ENCODE measurements at places on chromosomes 13 and 19.

DNA sequence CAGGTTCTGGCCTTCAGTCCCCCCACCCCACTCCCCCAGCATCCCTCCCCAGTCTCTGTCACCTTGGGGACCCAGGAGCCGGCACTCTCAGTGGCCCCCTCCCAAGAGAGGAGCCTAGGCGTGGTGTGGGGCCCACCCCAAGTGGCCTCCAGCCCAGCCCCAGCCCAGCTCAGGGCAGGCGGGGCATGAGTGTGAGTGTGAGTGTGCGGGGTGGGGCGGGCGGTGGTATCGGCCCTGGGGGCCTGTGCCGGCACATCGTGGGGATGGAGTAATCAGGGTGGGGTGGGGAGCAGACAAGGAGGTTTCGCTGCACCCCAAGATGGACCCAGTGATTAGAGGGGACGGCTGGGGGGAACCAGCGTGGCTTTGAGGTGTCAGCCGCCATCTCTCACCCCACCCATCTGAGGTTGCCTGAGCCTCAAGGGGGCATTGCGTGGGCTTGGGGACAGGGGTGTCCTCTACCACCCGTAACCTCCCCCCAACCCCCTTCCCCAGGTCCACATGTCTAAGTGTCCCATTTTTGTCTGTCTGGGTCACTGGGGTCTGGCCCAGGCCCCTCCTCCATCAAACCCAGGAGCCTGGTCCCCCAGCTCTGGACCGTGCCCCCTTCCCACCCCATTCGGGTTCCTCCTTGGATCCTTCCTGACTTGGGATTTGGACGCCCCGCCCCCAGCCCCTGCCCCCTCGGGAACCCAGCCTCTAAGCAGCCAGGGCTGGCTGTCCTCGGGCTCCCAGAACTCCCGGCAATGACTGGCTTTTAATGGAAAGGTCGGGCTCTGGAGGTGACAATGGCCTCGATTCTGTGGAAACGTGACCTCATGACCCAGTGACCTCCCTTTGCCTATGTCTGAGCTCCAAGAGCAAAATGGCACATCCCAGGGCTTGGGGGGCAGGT lies 6.9 kb upstream of the SULT2B1 start:
- DNase-seq = no peak

DNA sequence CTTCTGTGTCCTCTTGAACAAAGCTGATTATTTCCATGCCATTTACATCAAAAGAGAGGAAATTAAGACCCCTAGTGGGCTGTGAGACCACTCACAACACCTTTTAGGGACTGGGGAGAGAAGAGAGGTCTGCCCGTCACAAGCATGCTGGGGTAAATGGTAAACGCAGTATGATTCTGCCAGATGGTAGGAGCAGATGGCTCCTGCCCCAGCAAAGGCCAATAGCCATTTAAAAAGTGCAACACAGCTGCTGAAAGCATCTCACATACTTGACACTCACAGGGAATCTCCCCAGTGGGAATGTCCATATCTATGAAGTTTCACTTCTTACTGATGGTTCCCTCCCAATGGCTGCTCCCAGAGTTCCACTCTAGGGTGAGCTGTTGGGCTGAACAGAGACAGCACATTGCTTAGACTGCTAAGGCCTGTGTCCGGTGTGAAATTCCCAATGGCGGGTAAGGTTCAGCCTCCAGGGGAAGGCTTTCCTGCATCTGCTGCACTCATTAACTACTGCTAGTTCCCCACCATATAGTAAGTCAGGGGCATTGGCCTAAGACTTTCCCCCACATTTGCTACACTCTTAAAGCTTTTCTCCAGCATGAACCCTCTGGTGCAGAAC lies 7.4 kb downstream of the ZNF671 start:
- no peak for DNase-seq

DNA sequence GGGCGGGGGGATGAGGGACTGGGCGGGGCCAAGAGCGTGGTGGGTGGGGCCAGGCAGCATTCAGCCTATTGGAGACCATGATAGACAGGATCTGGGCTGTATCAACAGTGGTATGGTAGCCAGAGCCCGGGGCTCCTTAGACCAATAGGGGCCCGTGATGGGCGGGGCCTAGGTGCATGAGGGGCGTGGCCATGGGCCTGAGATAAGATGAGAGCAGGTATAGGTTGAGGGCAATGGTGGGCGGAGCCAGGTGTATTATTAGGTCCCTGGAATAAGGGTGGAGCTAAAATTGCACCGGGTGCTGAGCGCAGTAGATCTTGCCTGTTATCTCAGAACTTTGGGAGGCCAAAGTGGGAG lies 5.3 kb downstream of the ABCA7 start:
- DNase-seq = no peak

DNA sequence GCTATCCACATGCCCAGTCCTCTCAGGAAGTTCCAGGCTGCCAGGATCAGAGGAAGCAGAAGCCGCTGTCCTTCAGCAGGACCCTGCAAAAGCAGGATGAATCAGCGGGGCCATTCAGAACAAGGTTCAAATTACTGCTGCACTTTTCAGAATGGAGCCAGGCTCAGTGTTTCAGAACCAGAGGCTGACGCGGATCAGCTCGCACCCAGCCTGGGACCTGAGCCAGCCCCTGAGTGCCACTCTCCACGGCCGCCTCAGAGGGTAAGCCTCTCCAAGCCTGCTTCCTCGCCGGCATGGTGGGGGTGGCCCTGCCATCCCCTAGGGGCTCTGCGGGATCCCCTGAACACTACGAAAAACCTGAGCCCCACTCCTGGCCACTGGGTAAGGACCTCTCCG lies 24.7 kb downstream of the RASA3 start:
- peak; percentile 27 for DNase-seq

GRCh38 chr13:30421093-30422053 lies 920 bp upstream of the UBE2L5 start:
- DNase-seq = peak; percentile 50

- no peak for DNase-seq
Measured at GRCh38 chr13:72527333-72527732, 200.1 kb downstream of the MZT1 start.

DNA sequence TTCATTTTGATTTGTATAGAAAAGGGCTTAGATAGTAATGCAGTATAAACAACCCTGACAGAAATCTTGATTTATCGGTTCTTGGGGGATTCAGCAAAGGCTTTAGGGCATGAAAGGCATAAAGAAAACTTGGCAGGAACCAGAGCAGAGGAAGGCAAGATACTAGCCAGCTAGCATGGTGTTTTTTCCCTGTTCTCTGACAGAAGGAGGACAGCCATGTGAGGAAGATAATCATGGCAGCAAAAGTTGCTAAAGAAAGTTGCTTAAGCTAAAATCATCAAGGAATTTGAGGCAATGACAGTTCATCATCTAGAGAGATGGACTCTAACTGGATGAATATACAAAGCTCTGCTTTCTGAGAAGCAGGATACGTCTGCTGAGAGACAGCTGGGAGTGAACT lies 294.1 kb downstream of the KCNRG start:
- no peak for DNase-seq

GRCh38 chr19:1042689-1043511 lies 3.0 kb downstream of the ABCA7 start:
- DNase-seq = no peak

DNA sequence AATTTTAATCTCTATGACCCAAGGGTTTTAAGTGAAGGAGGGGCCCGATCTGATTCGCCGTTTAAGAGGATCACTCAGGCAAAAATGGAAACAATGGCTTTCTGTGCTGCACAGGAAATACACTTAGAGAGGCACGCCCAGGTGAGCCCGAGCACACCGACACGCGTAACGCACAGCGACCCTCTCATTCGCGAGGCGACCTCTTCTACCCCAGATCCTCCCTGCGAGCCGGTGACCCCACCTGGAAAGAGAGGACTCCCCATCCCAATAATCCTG lies 216 bp downstream of the SH2D3A start:
- no peak for DNase-seq

- no peak for DNase-seq
Measured at GRCh38 chr19:12779162-12779993, 4.0 kb upstream of the HOOK2 start.

GRCh38 chr13:49060678-49061387 lies 85.1 kb downstream of the FNDC3A start:
- no peak for DNase-seq

DNA sequence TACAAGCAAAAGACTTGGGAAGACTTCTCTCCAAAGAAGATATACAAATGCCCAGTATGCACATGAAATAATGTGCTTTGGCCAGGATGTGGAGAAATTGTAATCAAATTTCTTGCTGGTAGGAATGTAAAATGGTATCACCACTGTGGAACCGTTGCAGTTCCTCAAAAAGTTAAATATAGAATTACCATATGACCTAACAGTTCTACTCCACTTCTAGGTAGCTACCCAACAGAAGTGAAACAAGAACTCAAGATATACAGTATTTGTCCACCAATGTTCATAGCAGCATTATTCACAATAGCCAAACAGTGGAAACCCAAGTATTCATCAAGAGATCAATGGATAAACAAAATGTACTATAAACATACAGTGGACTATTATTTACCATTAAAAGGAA lies 95.0 kb upstream of the KLF5 start:
- no peak for DNase-seq

DNA sequence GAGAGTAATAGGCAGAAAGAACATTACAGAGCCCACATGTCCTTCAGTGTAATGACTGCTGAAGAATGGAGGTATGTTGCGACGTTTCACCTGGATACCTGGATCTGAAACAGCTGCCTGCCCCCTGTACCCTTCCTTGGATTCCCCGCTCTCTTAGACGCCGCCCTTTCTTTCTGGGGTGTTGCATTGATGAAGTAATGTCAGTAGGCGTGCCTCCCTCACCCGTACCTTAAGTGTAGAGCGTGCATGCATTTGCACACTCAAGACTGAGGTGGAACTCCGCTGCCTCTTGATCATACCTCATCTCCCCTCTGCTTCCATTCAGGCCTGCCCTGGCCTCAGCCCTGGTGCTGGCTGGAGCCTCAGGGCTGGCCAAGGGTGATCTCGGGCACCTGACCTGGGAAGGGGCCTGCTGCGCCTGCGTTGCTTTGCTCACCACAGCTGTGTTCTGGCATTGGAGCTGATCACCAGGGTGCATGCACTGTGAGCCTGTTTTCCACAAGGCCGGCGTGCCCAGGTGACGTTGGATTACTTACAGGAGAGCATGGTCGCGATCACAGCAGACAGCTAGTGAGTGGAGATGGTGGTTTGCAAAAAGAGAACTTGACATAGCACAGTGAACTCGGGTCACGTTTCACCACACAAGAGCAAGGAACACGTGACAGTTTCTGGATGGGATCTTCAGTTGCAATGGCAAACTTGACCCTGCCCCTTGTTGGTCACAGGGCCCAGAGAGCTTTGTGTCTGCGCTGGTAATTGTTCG lies 99.0 kb downstream of the ARHGEF7 start:
- DNase-seq = no peak

DNA sequence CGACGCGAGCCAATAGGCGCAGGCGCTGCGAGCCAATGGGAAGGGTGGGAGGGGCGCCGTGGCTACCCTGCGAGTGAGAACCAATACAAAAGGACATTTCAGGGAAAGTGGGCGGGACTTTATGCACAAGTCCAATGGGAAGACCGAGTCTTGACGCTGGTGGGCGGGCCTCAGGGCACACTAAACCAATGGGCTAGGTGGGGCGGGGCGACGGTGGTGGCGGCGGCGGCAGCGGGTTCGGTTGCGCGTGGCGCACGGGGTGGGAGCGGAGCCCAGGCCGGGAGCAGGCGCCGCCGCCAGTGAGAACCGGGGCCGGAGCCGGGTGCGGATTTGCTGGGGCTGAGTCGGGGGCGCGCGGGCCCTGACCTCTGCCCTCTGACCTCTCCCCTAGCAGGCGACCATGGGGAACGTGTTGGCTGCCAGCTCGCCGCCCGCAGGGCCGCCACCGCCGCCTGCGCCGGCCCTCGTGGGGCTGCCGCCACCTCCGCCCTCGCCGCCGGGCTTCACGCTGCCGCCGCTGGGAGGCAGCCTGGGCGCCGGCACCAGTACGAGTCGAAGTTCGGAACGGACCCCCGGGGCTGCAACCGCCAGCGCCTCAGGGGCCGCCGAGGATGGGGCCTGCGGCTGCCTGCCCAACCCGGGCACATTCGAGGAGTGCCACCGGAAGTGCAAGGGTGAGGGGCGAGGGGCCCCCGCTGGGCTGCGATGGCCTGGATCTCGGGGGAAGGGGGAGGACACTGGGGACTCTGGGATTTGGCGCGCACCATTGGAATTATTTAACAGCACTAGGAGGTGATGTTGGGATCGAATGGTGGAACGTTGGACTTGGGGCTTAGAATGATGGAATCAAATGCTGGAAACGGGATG lies at the start of gene TOMM40:
Gene TOMM40 (plus strand): TSS at position 239 of the 867 bp plus-strand sequence. CDS start 162 bp downstream, at position 401.
- peak; percentile 100 for DNase-seq

GRCh38 chr13:112751617-112752016 lies 61.8 kb downstream of the ATP11A start:
- DNase-seq = no peak

DNA sequence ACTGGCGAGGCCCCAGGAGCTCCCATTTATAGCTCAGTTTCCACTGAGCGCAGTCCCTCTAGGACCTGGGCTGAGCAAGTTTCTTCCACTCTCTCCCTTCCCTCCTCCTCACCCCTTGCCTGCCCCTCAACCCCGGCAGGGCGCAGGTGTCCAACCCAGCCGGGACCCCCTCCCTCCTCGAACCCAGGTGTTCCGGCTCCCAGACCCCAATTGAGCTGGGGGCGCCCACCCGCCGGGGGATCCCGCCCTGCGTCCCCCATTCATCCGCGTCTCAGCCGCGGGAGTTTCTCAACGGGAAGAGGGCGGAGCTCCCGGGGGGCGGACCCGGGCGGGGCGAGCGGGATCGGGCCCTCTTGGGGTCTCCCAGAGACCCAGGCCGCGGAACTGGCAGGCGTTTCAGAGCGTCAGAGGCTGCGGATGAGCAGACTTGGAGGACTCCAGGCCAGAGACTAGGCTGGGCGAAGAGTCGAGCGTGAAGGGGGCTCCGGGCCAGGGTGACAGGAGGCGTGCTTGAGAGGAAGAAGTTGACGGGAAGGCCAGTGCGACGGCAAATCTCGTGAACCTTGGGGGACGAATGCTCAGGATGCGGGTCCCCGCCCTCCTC lies at the start of gene KIRREL2:
Gene KIRREL2 (plus strand): TSS at position 366 of the 604 bp plus-strand sequence. CDS start 209 bp downstream, at position 575.
- DNase-seq = no peak

DNA sequence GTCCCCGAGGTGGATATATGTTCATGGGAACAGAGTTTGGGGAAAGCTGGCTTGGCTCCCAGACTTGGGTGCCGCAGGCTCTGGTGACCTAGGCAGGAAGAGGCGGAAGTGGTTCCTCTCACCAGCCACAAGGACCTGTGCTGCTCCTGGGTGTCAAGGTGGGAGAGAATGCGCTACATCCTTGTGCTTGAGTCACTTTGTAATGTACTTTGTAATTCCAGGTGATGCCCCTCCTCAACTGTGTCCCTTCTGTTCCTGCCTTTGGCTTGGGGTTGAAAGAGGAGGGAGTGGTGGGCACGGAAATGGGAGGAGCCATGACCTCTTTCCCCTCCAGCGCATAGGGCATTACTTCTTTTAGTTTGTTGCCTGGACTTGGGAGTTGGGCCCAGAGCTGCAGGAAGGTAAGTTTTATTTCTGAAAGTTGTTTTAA lies 10.9 kb downstream of the GARRE1 start:
- DNase-seq = no peak

DNA sequence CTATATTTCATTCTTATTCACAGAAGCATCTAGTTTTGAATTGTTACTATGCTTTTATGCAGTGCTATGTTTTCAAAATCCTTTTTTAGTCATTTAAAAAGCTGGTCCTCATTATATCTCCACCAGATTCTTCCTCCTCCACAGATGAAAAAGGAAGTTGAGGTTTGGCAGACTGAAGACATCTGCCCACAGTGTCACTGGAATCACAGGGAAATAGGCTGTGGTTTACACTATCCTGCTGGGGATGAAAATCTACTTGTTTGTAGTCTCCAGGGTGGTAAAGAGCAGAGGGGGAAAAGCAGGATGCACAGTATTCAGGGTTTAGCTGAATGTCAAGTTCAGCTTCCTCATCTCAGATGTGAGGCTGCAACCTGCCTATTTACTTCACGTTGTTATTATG lies 351.2 kb downstream of the DNAJC15 start:
- DNase-seq = no peak

- DNase-seq = no peak
Measured at GRCh38 chr19:40163541-40164129, 27.6 kb upstream of the MAP3K10 start.
